Eye (tissue), 1 donor: ENCODE measurements at places on chromosomes 11 and 22.

DNA sequence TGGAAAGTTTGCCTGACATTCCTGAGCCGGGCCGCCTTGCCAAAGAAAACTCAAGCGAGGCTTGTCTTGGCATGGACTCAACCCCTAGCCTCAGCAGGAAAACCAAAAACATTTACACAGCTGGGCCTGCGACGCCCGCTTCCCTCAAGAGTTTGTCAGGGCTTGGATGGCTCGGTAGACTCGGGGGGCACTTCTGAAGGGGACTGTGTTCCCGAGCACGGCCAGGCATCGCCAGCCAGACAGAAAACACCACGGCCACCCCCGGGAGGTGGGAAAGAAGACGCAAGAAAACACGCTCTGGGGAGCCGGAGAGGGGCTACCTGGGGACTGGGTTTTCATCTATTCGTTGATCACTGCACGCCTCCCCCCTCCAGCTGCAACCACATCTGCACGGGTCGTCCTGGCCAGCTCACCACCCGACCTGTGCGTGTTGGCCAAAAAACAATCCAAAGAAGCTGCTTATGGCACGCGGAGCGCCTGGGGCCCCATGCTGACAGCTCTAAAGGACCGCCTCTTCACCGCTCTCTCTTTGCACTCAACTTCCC, 380.7 kb downstream of the MN1 start:
- peak; percentile 91 for DNase-seq

DNA sequence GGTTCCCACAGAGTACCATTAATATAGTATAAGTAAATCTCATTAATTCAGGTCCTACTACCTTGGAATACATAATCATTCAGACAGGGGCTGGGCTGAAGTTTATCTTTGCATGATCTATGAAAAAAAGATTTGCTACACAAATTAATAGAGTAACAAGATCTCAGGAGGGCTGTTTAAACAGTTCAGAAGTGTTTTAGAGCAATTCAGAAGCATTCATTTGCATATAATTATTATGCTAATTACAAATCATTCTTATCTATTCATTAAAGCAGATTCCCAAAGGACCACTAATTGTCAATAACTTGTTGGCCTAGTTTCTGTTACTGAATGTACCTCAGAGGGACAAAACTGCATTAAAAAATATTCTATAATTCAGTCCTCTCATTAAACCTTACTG, 40.5 kb downstream of the PITPNB start:
- no peak for DNase-seq

- no peak for DNase-seq
These were observed 138.8 kb downstream of the ARHGAP20 start for GRCh38 chr11:110573411-110573810.

DNA sequence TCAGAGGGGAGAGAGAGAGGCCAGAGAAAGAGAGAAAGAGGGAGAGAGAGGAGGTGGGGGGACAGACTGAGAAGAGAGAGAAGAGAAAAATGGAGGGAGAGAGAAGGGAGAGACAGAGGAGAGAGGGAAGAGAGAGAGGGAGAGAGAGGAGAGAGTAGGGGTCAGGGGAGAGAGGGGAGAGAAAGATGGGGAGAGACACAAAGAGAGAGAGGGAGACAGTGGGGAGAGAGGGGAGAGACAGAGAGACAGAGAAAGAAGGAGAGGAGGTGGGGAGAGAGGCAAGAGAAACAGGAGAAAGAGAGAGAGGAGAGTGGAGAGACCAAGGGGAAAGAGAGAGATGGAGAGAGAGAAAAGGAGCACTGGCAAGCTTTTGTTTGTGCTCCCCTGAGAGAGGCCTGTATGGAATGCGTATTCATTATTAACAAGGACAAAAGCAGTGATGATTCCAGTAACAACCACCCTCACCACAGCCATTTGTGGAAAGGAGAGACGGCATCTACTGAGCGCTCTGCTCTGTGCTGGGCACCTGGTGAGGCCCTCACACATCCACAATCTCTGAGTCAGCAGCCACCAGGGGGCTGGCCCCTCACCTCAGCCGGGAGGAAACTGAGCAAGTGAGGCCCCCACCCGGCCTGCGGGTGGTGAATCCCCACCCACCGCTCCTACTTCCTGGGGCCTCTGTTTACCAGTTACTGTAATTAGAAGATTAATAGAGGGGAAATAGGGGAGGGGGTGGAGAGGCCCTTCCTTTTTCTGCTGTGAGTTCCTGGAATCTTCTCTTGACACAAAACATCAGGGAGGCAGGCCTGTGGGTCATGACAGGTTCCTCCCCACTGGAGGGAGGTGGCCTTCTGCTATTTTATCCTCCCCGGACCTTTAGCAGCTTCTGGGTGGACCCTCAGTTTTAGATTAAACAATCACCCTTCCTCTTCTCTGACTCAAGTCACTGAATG, 14.6 kb upstream of the MIAT start:
- peak; percentile 67 for DNase-seq

- DNase-seq: no peak
These were observed 1170.1 kb downstream of the LRRC4C start for GRCh38 chr11:40289370-40289769.

GRCh38 chr11:6926208-6927029, at the start of gene ZNF215:
ZNF215 (plus strand) TSS chr11:6926426; CDS start chr11:6932273, 5,847 bp downstream.
- peak; percentile 87 for DNase-seq

GRCh38 chr11:78641541-78641940, 66.9 kb upstream of the NARS2 start:
- no peak for DNase-seq

DNA sequence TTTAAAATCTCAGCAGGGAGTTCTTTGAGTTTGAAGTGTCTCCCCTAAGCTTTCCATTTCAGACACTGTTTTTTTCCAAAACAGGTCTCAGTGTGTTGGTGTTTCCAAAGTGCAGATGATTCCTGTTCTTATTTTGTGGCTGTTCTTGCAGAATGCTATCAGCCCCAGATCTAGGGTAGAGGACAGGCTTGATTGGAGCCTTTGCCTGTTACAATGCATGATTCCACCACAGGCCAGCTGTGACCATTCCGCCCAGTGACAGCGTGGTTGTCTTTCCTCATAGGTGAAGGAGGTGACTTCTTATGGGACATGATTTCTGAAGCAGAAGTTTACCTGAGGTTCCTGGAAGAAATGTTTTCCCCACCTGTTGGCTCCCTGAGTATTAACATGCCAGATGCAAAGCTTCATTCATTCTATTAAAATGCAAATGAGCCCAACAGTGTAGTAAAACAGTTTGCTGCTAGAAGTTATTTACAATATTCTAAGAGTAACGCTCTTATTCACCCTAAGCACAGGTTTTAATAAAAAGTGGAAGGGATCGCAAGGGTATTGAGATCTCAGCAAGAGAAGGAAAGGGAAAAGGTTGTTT, 36.9 kb upstream of the BIRC3 start:
- DNase-seq: peak; percentile 32

- no peak for DNase-seq
These were observed 157.5 kb downstream of the TMEM135 start for GRCh38 chr11:87194985-87195820.

DNA sequence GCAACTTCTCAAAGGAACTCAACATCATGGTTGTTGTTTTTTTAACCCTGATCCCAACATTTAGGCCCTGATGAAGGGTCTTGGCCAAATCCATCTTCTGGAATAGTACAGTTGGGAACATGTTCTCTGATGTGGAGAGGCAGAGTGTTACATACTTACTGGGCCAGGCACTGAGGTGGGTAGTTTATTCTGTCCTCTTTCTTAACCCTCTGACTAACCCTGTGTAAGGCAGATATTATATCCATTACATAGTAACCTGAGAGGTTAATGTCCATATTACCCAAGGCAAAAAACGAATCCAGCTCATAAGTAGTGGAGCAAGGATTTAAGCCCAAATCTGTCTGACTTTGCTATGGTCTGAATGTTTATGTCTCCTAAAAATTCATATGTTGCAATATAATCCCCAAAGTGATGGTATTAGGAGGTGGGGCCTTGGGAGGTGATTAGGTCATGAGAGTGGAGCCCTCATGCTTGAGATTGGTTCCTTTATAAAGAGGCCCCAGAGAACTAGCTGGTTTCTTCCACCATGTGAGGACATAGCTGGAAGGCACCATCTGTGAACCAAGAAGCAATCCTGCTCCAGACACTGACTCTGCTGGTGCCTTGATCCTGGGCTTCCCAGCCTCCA, 16.3 kb downstream of the PPFIBP2 start:
- DNase-seq: no peak

GRCh38 chr11:120819437-120820365, 204.2 kb upstream of the TBCEL start:
- DNase-seq: no peak

- DNase-seq: no peak
These were observed 88.4 kb upstream of the FGF3 start for GRCh38 chr11:69907611-69908010.
